ENCODE measurements at places on chromosomes 1 and 21.

DNA sequence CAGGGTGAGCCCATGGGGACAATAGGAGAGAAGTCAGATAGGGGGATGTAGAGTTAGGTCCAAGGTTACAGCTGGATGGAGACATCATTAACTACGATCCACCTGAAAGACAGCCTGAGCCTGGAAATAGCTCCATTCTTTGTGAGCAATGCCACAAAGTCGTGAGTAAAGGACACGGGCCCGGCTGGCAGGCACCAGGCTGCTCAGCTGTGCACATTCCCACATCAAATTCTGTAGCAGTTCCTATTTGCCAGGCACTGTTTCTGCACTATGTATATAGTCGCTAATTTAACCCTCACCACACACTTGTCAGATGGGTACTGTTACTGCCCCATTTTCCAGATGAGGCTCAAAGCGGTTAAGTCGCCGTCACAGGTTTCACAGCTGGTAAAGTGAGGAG is 338.0 kb upstream of the KAZN start:
- DNase-seq = no peak

DNA sequence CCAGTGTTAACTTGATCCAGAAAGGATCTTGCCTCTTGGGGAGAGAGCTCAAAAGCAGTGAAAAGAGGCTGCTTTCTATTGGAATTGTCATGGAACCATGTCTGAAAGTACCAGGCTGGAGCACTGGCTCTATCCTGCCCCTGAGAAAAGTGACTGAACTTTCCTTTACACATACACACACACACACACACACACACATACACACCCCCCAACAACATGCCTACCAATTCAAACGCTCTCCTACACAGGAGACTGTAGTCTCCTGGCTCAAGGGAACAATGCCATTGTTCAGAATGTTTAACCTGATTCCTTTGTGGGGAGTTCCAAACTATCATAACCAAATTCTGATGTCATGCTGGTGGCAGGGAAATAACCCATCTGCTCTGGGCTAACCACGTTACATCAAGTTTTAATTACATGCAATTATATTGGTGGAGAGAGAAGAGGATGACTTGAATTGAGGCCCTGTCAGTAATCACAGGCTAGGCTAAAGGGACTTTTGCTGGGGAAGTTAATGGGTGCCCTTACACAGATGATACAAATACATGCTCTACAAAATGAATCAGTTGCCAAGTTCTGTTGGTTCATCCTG is 52.3 kb upstream of the DUSP10 start:
- no peak for DNase-seq

GRCh38 chr1:77831976-77832711 is 52.7 kb downstream of the MIGA1 start:
- DNase-seq = no peak

GRCh38 chr1:156281281-156281680 is 1.3 kb downstream of the SMG5 start:
- no peak for DNase-seq

DNA sequence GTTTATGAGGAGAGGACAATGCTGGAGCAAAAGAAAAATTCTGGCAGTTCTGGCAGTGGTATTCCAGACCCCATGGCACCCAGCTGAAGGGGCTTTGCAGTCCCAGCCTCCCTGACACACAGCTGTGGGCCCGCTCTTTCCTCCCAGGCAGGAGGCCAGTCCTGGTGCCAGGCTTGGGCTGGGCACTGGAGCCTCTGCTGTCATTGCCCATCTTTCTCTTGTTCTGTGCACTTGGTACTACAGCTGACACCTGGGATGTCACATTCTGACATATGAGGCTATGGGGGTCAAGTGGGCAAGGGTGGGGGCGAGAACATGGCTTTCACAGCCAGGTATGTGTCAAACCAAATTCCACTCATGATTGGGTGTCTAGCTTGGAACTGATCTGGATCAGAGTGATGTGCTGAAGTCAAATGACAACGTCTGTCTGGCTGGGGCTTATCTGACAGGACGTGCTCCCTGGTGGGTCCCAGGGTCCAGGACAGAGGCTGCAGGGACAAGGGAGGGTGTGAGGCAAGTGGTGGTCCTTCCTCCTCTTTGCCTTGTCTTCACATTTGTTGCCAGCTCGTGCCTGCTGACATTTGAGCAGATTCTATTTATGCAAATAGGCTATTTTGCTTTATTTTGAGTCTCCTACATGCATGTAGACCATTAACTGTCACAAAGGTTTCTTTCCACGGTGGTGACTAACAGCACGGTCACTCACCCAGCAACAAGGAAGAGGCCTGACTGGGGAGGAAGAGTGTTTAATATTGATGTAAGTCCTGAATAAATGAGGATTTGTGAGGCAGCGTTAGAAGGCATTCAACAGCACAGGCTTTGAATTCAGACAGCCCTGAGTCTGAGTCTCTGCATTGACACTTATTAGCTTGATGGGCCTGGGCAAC is 336.3 kb downstream of the PBX1 start:
- DNase-seq = no peak

DNA sequence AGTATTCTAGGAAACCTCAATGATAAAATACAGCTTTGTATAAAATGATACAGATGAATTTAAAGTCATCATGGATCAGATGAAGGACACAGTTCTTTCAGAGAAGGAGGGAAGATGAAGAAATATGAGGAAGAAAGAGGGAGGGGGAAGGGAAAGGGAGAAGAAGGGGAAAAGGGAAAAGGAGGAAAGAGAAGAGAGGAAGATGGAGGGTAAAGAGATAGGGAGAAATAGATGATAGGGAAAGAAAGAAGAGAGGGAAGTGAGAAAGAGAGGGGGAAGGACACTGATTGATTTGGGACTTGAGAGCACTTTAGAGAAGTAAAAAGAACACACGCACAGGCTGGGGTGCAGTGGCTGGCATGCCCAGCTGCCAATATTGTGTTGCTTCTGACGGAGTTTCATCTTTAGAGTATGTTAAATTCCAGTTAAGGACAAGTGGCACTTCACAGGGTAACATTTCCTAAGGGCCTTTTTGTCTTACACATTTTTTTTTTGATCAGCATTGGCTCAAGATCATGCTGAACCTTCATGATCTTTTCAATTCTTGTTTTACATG is 235.9 kb upstream of the DMRTA2 start:
- DNase-seq = no peak
